ENCODE measurements at places on chromosomes 13 and 19.

DNA sequence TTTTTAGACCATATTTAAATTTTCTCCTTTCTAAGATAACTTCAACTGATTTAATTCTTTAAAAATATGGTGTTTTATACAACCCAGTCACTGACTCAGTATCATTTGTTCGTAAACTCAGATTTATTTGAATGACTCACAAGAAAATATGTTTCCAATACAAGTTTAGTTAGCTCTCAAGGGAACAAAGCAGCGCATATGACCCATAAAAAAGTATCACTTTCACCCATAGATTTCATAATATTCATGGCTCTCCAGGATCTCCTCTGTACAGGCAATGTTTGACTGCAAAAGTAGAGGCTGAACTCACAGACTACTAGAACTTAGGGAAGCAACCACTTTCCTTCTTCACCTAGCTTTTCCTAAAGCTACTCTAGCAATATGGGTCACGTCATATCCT lies 405.6 kb upstream of the PCDH9 start:
- DNase-seq: no peak

DNA sequence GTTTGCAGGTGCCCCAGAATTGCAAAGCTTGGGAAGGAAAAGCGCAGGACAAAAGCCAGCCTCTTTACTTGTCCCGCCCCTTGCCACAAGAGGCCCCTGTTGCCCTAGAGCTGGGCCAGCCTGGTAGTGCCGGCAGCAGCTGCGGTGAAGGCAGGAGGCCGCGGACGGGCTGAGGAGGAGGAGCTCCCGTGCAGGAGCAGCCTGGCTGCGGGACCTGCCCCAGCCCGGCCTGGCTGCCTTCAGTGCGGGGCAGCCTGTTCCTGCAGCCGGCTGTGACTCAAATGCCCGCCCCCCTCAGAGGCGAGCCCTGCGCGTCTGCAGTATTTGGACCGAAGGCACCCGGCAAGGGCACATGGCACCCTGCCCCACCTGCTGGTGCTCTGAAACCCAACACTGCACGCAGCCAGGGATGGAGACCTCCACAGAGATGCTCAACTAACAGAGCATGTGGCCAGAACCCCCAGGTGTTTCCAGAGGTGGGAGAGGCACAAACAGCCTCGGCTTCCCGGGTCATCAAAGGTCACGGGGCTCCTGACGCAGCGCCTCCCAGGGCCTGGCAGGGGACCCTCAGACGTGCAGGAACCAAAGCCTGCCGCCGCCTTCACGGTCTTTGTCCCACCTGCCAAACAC lies 29.7 kb downstream of the NAXD start:
- no peak for DNase-seq

DNA sequence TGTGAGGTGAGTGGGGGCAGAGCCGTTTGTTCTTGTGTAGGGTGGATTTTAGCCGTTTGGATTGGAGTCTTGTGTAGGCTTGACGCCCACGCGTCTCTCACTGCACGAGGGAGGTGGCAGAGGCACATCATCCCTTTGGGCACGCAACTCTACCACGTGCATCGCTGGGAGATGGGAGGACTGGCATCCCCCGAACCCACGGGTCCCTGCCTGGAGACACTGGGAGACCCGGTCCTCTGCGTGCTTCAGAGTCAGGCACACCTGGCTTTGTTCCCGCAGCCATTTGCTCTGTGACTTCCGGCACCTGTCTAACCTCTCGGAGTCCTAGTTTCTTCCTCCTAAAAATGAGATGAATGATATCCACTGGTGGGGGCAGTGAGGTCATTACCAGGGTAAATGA lies 6.4 kb downstream of the ARHGEF7 start:
- DNase-seq: no peak

DNA sequence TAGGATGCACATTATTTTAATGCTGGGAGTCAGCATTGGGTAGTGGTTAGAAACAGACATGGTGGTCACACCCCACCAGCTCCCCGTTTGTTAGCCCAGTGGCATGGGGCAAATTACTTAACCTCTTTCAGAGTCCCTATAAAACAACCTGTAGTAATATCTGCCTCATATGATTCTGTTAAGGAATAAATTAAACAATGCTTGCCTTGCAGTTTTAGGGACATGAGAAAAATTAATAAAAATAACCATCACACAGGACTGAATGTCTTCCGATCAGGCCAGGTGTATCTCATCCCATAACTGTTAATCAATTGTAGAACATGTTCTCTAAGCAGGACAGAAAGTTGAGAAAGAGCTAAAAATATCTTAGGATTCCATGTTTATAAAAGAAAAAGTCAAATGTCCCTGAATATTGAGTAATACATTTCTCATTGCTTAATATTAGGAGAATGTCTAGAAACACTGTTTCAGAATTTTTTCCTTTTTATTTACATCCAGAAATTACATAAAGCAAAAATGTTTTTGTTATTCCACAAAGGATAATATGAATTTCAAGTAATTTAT lies 196.5 kb downstream of the GPC6 start:
- DNase-seq: no peak
